Muscle of back (tissue), 13 donors: ENCODE measurements at places on chromosomes 4 and X.

GRCh38 chr4:153222707-153223426 is 18.6 kb downstream of the TRIM2 start:
- DNase-seq, result peak; percentile 90

- no peak for DNase-seq
Measured at GRCh38 chrX:129665916-129666644, 11.3 kb upstream of the APLN start.

GRCh38 chrX:16839852-16840460 is 30.2 kb downstream of the RBBP7 start:
- DNase-seq, result no peak

- no peak for DNase-seq
Measured at GRCh38 chr4:53500546-53500945, 90.7 kb downstream of the LNX1 start.

- no peak for DNase-seq
Measured at GRCh38 chr4:125541836-125542385, 227.2 kb downstream of the FAT4 start.

GRCh38 chr4:11507920-11508319 is 79.2 kb upstream of the HS3ST1 start:
- no peak for DNase-seq

GRCh38 chrX:32847921-32848320 is 363.4 kb downstream of the DMD start:
- DNase-seq, result no peak

DNA sequence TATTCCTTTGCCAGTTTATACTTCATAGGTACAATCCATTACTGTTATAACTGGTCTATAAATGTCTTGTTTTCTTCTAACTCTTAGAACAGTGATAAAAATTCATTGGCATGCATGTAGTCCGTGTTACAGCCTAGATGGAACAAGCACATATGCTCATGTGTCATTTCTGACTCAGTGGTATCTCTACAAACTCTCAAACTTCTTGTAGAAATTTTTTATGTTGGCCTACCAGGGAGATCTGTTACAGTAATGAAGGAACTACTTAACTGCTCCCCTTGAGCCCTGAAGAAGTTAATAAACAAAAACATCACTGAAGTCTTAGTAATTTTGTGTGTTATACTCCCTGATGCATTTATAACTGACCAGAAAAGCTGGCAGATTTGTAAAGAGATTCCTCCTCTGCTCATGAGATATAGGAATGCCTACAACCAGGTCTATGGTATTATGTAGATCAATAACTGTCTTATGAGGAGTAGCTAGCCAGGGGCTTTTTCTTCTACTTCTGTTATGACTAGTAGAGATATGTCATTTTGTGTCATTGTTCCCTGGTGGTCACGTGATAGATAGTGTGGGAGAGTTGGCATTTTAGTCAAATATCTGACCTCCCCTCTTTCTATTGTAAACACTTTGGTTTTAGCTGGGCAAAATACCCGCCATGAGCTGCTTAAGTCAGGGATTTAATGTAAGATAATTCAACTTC is 53.7 kb upstream of the FAAH2 start:
- DNase-seq, result no peak

DNA sequence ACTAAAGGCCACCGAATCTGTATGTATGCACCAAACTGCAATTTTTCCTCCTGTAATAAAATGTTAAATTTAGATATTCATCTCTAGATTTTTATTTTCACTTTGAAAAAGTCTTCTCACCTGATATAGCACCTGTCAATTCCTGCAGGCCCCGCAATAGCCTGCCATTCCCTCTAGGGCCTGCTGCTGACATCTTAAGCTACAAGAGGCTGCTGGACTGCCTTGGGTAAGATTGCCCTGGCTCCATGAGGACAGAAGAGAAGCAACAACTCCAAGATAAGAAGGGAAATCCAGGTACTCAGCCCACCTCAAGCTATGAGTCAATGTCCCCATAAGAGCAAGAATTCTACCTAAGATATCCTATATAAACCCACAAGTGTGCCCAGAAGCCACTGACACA is 230.2 kb upstream of the AGTR2 start:
- DNase-seq, result no peak

GRCh38 chrX:153844509-153845082 is 14.3 kb upstream of the PDZD4 start:
- no peak for DNase-seq

DNA sequence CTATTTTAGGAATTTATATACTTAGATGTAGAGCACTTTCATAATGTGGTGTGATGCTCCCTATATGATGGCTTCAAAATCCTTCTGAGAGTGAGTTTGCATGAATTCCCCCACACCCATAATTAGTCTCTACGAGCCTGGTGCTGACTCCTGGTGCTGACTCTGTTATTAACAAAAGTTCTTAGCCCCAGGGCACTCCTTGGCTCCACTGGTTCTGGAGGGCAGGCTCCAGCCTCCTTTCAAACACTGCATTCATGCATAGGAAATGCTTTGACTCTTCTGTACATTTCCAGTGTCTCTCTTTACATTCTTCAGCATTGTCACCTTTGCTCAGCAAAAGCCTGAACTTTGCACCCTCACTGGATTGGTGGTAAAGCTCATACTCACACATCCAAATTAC is 64.0 kb downstream of the LNX1 start:
- no peak for DNase-seq

DNA sequence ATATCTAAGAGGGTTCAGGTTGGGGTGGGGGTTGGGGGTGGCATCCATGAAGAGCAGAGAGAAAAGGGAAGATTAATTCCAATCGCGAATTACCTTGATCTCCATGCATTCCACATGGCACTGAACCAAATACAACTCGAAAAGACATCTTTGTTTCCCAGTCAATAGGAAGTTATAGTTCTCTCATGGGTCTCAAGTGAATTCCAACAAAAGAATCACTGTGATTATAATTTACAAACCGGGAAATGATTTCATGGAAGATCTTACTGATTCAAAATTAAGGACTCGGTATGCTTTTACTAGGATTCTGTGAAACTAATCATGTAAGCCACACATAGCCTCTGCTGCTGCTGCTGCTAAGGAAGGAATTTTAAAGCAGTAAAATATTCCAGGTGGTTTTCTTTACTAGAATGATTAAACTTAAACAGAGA is 26.6 kb upstream of the AMELX start:
- peak; percentile 33 for DNase-seq

- DNase-seq, result no peak
Measured at GRCh38 chr4:177109769-177110168, 199.9 kb upstream of the NEIL3 start.
